T-helper 1 cell (primary cell): ENCODE measurements at places on chromosomes 16 and 17.

- DNase-seq = no peak
Observed at GRCh38 chr16:79728048-79728922, 127.7 kb upstream of the MAF start.

GRCh38 chr17:82344175-82344907 lies 10.8 kb upstream of the SECTM1 start:
- no peak for DNase-seq

DNA sequence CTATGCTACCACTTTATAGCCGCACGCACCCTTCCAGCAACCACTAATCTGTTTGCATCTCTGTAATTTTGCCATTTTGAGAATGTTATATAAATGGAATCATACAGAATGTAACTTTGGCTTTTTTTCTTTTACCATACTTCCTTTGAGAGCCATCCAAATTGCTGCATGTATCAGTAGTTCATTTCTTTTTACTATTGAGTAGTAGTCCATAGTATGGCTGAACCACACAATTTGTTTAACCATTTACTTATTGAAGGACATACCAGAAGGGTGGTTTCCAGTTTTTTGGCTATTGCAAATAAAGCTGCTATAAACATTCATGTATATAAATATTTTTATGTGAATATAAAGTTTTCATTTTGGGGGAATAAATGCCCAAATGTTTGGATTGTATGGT lies 8.8 kb downstream of the TENT4B start:
- DNase-seq = no peak

DNA sequence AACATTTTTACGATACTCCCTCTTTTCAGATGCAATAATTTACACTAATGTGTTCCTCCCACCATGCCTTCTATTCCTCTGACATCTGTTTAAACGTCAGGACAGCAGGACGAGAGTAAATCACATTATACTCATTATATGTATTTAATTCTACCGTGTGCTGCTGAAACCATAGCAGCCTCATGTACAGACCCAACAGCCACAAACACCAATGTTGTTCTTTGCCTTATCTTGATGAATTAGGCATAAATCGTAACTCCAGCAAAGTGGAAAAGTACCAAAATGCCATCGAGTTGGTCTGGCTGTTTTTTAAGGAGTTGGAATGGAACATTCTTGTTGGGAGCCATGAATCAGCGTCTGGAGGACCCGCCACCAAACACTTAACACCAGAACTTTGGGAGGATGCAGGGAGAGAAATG lies 82.9 kb upstream of the FOXF1 start:
- DNase-seq = no peak

DNA sequence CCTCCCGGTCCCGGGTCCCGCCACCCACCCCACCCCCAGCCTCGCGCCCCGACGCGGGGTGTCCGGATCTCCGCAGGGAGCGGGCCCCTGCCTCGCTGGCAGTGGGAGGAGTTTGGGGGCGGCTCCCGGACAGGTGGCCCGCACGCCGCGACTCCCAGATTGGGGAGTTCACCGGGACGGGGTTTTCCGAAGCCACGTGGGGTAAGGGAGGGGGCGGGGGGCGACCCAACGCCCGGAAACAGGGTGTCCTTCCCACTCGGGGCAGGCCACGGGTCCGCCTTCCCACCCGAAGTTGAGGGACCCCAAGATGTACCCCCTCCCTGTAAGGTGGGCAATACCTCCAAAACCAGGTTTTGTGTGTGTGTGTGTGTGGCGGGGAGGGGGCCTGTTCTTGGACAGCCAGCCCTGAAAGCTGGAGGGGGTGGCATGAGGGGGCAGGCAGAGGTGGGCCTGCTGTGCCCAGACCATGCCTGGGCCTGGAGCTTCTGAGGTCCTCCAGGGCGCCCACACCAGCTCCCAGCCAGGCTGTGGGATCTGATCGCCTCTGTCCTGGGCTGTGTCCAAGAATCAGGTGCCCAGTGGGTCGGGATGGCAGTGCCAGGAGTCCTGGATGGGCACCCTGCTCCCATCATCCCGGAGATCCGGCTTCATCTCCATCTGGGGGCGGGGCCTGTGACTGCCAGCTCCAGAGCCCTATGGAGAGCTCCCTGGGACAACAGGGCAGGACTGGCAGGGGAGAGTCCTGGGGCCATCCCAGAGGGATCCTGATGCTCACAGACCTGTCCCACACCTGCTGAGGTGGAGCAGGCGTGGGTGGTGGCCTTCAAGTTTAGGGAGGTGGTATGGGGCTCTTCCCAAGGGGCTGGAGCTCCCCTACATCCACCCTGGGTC lies 767 bp downstream of the SYNGR2 start:
- no peak for DNase-seq

GRCh38 chr16:50183316-50183715 lies 30.2 kb downstream of the TENT4B start:
- no peak for DNase-seq
